Activated CD4-positive, alpha-beta memory T cell treated with anti-CD3 and anti-CD28 coated beads for 36 hours (primary cell): ENCODE measurements at places on chromosomes 1 and 21. TPM values are rescaled to one million over a fixed set of nuclear protein-coding genes. Genes with fewer than 3 reads are reported as not detected.

- DNase-seq = no peak
Observed at GRCh38 chr1:205976708-205977401, 26.3 kb downstream of the RAB7B start.

DNA sequence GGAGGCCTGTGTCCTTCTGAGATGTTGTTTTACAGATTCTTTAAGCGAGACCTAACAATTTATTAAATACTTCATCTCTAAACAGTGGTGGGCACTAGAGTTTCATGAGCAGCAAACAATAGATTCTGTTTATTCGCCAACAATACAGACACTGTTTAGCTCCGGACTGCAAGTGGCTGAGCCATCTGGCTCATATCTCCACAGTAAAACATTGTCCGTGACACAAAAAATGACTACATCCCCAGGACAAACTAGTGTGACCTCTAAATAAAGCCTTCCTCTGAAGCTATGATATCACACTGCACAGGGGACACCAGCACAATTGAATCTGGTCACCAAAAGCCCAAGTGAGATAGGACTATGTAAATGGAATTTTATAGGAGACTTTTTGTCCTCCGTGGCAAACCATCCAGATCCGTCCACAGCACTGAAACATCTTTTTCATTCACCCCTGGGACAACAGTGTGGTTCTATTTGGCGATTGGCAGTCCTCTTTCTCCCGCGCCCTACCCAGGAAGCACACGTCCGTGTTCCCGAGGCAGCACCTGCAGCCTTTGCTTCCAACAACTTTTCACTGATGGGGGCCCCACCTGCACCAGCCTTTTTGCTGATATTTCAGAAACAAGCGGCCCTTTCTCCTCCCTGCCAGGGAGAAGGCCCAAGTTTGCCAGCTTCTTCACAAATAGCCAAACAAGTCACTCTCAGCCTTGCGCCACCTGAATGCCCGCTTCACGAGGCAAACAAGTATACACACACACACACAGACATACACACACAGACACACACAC lies 47.4 kb downstream of the OLIG1 start:
- no peak for DNase-seq

GRCh38 chr1:86146566-86146965 lies 10.0 kb downstream of the COL24A1 start:
- no peak for DNase-seq

Gene IL10
- total RNA-seq = 17.3 TPM

Gene PTPRC
- total RNA-seq = 503 TPM

Gene CLDN8
- total RNA-seq = not detected

GRCh38 chr1:150389650-150390049 lies 25.7 kb downstream of the RPRD2 start:
- no peak for DNase-seq

Gene SLFNL1
- total RNA-seq = 0.07 TPM

DNA sequence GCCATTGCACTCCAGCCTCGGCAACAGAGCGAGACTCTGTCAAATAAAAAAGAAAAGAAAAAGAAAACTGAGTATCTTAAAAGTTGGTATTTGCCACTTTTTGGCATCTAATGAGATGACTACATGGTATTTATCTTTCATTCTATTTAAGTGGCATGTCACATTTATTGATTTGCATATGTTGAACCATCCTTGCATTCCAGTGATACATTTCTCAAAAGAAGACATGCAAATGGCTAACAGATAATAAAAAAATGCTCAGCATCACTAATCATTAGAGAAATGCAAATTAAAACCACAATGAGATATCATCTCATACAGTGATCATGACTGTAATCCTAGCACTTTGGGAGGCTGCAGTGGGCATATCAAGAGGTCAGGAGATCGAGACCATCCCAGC lies 28.1 kb downstream of the SFPQ start:
- no peak for DNase-seq
